ENCODE measurements at places on chromosomes 6 and 20.

DNA sequence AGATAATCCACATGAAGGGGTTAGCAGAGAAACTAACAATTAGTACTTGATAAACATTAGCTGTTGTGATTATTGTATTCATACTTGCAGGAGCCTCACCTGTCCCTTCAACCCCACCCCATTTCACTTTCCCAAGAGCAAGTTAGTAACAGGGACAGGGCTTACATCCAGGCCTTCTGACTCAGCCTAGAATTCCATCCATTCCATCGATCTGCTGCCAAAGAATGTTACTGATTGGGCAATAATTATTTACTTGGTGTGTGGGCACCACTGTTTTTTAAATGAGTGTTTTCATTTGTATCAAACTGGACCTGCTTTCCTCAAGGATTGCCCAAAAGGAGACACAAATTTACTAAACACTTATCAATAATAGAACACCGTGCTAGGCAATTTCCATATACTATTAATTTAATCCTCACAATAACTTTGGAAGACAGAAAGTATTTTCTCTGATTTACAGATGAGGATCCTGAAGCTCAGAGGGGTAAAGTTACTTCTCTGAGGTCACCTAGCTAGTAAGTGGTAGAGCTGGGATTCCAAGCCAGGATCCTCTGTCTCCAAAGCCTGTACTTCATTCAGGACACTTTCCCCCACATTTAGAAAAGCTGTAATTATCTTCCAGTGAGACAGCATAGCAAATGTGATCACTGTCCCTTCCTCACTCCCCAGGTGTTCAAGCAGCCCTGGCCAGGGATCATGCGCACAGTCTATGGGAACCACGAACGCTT is 32.8 kb downstream of the GSS start:
- DNase-seq = no peak

DNA sequence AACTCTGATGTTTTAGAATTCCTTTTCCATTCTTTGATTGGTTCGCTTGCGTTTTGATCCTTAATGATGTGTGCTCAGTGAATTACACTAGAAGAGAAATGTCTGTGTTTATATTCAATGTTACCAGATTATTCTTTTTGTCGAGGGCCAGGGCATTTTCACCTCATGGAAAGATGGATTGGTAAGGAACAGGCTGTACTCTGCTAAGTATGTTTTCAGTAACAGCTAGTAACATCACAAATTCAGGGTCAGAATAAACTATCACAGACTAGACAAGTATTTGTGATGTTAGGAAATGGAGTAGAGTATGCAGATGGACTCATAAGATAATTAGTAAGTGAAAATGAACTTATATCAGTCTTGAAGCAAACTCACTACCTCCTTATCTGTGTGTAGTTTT is 235.6 kb downstream of the SOX4 start:
- DNase-seq = no peak

DNA sequence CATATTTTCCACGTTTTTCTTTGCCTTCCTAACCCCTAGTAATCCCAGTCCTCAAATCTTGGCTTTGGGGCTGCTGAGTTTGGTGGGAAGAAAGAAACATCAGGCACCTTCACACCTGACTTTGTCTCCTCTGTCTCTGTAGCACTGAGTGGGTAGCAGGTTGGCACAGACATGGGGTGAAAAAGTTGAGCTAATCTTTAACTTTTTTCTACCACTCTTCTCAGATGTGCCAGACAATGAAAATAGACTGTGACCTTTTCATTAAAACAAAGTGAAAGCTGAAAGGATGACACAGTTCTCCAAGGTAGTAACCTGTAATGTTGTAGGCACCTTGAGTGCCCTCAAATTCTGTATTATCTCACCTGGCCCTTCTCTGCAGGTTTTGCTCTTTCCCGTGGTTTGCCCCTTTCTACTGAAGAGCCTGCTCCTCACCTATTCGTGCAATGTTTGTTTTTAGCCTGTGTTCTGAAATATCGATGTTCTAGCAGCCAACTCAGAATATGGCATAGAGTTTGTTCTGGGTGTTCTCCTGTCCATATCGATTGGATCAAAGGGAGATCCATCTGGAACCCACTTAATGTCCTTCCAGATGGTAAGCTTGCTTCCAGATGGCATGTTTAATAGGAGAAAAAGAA is 57.8 kb upstream of the ATXN1 start:
- no peak for DNase-seq

DNA sequence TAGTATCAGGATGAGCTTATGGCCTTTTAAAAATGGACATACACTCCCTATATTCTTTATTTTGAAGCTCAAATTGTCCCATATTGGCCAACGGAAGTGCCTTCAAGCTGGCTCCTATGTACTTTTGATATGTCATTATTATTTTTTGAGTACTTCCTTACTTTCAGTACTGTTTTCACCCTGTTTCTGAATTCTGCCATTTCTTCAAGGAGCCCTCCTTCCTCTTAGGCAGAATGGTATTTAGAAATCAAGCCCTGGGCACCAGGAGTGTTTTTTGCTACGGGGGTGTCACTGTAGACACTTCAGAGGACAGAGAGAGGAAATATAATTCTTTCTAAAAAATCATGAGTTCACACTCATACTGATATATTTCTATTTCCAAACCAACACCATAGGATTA is 5.5 kb upstream of the MYLK4 start:
- no peak for DNase-seq

- peak; percentile 42 for DNase-seq
Measured at GRCh38 chr20:44733341-44734069, 12.2 kb upstream of the KCNK15 start.

- DNase-seq = no peak
Measured at GRCh38 chr20:12028771-12029170, 111.1 kb downstream of the BTBD3 start.

All from stimulated activated CD4-positive, alpha-beta T cell treated with anti-CD3 and anti-CD28 coated beads, Interleukin-4, amount 100 ng/mL, for 48 hours (primary cell).